Psoas muscle (tissue), 8 donors: ENCODE measurements at places on chromosomes 2 and 18.

DNA sequence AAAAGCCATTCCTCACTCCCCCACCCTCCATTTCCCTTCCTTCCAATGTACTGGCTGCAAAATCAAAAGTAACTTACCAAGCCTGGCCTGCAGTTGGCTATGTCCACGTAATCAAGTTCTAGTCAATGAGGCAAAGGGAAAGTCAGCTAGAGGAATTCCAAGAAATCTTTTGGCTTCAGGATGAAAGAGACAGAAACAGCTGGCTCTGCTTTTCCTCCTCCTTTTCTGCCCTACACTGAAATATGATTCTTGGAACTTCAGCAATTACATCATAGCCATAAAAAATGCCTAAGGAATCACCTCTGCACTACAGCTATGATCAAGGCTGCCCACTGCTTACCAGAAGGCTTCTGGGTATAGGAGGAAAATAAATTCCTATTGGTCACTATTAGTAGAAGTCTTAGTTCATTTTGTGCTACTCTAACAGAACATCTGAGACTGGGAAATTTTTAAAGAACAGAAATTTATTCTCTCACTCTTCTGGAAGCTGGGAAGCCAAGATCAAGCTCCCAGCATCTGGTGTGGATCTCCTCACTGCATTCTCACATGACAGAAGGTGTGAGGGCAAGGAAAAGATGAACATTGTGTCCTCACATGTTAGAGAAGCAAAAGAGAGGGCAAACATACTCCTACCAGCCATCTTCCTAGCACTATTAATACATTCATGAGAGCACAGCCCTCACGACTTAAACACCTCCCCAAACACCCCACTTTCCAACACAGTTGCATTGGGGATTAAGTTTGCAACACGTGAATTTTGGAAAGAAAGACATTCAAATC lies 219.9 kb downstream of the TMX3 start:
- no peak for DNase-seq

DNA sequence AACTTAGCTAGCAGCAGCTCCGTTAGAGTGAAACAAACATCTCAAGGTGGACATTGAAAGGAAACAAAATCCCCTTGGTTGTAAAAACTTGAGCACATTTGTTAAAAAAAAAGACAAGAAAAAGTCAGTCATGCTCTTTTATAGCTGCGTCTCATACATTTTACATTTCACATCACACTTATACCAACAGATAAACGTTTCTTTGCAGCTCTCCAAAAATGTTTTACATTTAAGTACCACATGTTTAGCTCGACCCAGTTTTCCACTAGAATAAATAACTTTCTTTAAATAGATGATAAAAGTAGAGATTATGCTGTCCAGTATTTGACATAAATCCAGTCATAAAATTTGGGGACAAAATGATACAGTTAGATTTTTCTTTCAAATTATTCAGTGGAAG lies 297.0 kb upstream of the ST6GAL2 start:
- DNase-seq: no peak

- DNase-seq: no peak
Observed at GRCh38 chr2:22701561-22702160, 683.3 kb upstream of the KLHL29 start.

- DNase-seq: peak; percentile 30
Observed at GRCh38 chr2:74146929-74147726, 584 bp downstream of the BOLA3 start.

DNA sequence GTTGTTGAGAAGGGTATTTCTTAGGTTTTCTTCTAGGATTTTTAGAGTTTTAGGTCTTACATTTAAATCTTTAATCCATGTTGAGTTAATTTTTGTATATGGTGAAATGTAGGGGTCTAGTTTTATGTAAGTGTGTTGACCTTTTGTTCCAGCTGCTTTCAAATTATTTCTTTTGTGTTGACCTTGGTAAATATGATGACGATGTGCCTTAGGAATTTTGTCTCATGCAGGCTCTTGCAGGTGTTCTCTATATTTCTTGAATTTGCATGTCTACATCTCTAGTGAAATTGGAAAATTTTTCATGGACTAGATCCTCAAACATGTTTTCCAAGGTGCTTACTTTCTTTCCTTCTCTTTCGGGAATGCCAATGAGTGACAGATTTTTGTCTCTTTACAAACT lies 1609.3 kb upstream of the ZEB2 start:
- no peak for DNase-seq

GRCh38 chr2:212791569-212791968 lies 253.0 kb upstream of the ERBB4 start:
- DNase-seq: no peak

- no peak for DNase-seq
Observed at GRCh38 chr18:50199346-50199855, 4.5 kb upstream of the MYO5B start.

DNA sequence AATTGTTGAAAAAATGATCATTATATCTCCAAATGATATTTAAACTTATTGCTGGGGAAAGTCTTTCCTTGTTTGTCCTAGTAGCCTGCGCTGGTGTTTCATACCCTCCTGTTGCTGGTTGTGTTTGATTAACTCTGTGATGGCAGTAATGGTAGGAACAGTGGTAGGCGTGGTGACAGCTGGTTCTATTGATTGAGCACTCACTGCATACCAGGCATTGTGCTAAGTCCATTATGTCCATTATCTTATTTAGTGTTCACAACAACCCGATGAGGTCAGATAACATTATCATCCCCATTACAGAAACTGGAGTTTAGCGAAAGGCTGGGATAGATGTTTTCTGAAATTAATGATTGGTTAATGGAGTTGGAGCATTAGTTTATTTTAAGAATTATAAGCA lies 77.8 kb upstream of the STON1 start:
- no peak for DNase-seq

GRCh38 chr18:79869591-79870300 lies 72.0 kb downstream of the KCNG2 start:
- DNase-seq: no peak

DNA sequence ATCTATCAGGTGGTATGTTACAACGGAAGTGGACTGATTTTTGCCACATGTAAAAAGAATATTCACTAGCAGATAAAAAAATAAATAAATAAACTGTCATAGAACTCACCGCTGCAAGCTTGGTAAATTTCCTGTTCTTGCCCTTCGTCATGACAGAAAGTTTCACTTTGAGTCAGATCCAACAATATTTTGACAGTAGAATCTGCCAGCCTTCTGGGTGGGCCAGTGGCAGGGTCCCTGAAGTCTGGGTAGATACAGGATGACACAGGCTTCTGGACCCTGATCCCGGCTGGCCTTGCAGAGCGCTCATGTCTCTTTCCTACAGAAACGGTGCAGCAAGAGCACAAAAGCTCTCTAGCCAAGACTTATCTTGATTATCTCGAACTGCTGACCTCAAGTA lies 97.8 kb upstream of the PMAIP1 start:
- no peak for DNase-seq

DNA sequence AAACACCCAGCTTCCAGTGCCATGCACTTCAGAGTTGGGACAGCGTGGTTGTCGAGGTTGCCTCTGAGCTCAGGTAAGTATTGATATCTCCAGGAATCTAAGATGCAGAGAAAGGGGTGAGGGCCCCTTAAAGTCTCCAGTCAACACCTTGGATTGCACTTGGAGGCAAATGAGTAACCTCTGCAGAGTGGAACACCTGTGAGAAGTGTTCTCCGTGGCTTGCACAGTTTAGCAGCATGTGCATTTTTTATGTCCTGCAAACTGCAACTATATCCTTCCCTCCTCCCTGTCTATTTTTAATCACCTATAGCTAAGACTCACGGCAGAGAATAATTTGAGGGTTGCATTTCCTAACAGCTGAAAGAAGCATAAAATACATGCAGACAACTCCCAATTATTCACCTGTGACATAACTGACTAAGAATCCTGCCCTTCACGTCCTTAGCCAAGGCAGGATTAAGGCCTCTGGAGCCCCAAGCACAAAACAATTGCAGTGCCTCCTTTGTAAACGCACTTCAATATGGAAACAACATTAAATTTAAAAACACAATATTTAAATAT lies 1.6 kb upstream of the ZNF385B start:
- no peak for DNase-seq

DNA sequence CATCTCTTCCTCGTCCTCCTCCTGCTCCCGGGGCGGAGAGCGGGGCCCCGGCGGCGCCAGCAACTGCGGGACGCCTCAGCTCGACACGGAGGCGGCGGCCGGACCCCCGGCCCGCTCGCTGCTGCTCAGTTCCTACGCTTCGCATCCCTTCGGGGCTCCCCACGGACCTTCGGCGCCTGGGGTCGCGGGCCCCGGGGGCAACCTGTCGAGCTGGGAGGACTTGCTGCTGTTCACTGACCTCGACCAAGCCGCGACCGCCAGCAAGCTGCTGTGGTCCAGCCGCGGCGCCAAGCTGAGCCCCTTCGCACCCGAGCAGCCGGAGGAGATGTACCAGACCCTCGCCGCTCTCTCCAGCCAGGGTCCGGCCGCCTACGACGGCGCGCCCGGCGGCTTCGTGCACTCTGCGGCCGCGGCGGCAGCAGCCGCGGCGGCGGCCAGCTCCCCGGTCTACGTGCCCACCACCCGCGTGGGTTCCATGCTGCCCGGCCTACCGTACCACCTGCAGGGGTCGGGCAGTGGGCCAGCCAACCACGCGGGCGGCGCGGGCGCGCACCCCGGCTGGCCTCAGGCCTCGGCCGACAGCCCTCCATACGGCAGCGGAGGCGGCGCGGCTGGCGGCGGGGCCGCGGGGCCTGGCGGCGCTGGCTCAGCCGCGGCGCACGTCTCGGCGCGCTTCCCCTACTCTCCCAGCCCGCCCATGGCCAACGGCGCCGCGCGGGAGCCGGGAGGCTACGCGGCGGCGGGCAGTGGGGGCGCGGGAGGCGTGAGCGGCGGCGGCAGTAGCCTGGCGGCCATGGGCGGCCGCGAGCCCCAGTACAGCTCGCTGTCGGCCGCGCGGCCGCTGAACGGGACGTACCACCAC lies 2.1 kb downstream of the GATA6 start:
- no peak for DNase-seq

GRCh38 chr2:170924969-170925368 lies 4.1 kb upstream of the GORASP2 start:
- no peak for DNase-seq

DNA sequence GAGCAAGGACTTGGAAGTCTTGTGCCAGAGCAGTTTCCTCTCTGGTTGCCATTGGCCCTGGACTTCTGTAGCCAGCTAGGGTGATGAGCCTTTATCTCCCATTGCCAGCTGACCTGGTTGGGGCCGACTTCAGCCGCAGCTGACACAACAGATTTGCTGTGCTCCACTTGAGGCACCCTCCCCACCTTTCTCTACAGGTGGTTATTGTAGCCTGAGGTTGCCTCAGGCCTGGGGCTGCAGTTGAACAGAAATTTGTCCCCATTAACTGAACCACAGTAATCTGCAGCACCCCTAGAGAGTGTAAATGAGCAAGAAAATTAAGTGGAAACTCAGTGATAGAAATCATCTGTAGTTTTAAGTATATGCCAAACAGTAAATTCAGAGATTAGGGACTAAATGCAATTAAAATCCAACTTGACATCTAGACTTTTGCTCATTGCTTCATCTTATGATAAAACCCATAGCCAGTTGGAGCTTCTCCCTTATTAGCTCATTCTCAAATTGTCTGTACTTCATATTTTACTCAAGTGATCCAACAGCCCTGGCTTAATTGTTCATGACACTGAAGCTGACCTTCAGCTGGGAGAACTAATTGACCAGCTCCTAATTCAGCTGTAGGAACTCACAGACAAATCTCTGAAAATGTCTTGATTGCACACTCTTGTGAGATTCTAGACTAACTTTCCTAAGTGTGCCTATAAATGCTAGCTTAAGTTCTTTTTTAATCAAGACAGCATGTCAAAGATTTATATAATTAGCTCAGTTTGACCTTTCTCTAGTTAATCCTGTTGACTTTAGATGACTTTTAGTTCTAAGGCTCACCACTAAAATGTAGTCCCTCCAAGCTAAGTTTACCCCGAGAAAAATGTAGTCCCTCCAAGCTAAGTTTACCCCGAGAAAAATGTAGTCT lies 48.9 kb downstream of the COPS8 start:
- no peak for DNase-seq

GRCh38 chr2:27040282-27040681 lies 7.5 kb downstream of the TMEM214 start:
- DNase-seq: no peak

- DNase-seq: no peak
Observed at GRCh38 chr2:154433010-154433409, 265.5 kb upstream of the KCNJ3 start.

DNA sequence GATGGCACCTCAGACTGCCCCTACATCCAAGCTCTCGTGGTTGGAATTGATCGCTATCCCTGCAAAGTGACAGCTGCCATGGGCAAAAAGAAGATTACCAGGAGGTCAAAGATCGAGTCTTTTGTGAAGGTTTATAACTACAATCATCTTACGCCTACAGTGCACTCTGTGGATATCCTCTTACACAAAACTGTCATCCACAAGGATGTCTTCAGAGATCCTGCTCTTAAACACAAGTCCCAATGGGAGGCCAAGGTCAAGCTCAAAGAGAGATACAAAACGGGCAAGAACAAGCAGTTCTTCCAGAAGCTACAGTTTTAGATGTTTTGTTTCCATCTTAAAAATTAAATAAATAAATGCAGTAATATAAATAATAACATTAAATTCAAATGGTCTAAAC lies 45.4 kb downstream of the INO80D start:
- no peak for DNase-seq

GRCh38 chr2:12547566-12548170 lies 169.1 kb upstream of the TRIB2 start:
- DNase-seq: no peak

DNA sequence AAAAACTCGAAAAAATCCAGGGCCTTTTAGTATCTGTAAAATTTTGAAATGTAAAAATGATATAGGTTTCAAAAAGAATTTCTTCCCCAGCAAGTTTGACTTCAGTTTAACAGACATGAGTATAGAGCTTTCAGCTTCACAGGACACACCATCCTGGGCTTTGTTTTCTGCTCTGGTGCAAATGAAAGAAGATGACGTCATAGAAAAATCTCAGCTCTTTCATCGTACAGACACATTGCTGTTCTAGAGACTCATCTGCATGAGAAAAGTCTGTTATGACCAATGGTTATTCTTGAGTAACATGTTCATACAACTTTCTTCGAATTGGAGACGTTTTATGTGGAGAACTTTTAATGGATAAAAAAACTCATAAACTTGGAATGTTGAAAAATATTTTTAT lies 111.7 kb upstream of the DYNAP start:
- no peak for DNase-seq

- no peak for DNase-seq
Observed at GRCh38 chr2:86249579-86250391, 50.5 kb downstream of the MRPL35 start.

DNA sequence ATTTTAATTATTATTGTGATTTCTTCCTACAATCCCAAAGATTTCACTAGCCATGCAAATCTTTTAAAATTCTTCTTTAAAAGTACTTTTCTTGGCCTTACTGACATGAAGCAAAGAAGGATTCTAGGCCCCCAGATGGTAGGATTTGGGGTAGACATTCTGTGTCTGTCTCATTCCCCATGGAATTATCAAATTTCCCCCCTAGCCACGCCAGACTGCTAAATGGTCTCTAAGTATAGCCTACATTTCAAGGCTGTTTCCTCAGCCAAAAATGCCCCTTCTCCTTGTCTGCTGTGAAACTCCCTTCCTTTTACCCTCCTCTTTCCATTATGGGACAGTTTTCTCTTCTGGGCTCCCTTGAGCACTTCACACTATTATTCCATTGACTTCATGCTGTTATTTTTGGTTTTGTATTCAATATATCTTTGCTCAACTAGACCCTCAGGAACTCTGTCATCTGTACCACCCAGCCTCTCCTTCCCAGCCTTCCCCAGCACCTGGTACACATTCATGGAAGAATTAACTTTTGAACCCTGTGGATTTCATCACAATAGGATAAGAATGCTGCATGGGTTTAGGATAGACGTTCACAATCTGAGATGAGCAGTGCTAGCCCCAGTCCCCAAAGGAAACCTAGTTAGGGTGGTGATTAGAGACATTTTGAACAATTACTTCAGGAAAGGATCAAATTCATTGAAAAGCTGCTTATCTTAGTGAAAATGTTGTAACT lies 21.5 kb upstream of the CYP1B1 start:
- DNase-seq: no peak
